LHCN-M2 (cell line): ENCODE measurements at places on chromosomes 16 and 17.

DNA sequence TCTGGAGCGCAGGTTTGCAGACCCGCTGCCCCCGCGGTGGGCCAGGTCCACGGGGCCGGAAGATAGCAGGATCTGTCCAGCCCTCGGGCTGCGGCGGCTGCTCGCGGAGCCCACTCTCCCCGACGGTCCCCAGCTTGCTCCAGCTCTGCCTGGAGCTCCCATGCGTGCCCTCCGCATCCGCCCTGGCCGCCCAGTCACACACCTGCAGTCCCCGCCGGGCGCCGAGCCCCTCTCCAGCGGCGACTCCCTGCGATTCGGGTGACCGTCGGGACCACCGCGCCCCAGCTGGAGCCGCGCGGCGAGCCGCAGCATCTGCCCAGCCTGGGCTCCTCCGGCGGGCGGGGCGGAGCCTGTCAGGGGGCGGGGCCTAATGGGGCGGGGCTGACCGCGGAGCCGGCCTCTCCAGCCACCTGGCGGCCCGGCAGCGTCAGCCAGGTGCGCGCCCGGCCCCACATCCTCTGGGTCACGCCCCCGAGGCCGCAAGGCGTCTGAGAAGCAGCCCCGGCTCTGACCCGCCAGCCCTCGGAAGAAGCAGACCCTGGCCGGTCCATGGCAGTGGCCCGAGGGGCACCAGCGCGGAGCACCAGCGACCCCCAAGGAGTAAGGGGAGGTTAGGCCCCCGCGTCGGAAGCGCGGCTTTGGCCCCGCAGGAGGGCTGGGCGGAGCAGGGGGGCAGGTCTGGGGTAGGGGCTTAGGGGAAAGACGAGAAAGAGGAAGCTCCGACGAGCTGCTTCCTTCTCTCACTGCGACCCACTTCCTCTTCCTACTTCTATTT is at the start of gene PIK3R5:
PIK3R5 (minus strand) TSS at position 314 of the 775 bp plus-strand sequence. CDS start 54,213 bp downstream, outside the sequence.
- DNase-seq = no peak

GRCh38 chr16:88375996-88376834 is 6.5 kb upstream of the ZNF469 start:
- no peak for DNase-seq

DNA sequence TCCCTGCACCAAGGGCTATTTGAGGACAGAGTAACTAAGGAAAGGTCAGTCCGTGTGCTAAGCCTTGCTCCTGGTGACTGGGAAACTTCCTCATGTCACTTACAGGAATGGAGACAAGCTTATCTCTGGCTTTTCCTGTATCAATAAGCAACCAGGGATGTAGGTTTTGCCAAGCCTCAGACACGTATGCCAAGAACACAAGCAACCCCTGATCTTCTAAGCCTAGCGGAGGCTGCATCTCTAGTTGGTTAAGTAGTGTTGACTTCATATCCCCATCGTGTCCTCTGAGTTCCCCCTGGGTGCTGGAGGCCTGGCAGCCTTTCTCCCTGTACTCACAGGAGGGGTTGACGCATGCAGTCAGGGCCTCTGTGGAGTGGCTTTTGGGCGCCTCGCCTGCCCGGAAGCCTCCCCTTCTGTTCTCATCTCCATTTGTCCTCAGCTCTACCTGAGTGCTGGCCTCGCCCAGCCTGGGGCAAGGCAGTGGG is 1.4 kb upstream of the C1QTNF1 start:
- DNase-seq = no peak

DNA sequence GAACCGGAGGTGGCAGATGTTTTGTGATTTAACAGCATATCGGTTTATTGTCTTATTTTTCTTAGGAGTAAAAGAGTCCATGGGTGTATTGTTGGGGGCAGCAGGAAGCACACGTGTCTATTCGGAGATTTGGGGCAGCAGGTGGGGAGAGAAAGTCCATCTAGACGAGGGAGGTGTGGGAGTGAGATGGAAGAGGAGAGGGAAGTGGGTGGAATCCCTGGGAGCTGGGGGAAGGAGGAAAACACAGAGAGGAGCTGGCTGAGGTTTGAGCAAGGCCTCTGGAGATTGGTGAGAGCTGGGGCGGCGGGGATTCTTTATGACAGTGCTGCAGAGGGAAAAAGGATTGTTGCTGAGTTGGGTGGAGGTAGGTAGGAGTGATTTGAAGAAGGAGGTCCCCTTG is 72.1 kb downstream of the PRKCB start:
- DNase-seq = no peak

DNA sequence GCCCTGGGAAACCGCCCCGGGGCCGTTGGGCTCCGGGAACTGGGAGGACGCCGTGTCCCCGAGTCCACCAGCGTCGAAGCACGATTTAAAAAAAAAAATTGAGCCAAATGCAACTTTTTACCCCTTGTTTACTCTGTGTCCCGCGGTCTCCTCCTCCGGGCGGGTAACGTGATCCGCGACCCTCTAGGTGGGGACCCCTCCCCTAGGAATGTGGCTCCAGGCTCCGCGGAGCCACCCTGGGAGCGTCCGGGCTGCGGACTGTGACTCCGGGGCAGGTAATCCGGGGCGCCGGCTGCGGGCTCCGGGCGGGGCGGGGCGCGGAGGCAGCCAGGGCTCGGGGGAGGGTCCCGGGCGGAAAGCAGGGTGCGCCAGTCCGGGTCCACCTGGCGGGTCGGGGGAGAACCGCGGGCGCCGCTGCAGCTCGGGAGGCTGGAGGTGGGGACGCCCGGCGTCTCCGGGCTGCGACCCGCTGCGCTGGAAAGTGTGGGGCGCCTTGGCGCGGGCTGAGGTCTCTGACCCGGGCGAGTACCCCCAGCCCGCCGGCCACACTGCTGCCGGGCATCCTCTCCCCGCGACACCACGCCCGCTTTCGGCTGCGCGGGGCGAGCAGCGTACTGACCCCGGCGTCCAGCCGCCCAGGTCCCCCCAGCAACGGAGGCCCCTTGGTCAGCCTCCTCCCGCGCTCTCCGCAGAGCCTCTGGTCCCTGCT is 852 bp upstream of the HELZ start:
- no peak for DNase-seq

GRCh38 chr17:57021226-57021940 is 43.5 kb downstream of the SCPEP1 start:
- no peak for DNase-seq

DNA sequence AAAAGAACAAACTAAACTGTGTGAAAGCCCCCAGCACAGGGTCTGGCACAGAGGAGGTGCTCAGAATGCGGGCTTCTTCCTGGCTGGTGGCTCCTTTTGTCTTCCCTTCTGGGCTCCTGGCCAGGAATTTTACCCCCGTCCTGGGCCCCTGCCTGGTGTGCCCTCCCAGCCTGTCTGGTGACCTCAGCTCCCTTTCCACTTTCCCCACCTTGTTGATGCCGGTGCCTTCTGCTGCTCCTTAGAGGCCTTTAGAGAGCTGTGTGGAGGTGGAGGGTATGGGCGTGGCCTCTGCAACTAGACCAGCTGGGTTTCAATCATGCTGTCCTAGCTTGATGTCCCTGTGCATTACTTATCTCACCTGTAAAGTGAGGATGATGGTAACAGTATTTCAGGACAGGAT is 16.8 kb downstream of the PIRT start:
- no peak for DNase-seq

GRCh38 chr17:851924-852323 is 69.8 kb downstream of the MRM3 start:
- DNase-seq = no peak

GRCh38 chr16:27784351-27785306 is 234.7 kb downstream of the KATNIP start:
- no peak for DNase-seq

DNA sequence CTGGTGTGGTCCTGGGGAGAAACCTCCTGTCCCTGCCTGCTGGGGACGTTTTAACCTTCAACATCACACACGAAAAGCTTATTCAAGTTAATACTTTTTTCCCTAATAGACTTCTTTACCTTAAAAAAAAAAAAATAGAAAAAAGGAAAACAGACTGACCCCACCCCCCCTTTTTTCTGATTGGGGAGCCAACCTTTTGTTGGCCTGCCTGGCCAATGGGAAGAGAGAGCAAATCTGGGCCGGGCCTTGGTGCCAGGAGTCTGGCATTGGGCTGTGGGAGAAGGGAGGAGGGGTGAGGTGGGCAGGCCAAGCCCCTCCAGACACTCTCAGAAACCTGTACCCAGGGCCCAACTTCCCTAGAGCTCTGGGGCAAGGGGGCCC is 3.0 kb downstream of the CBX8 start:
- peak; percentile 60 for DNase-seq

DNA sequence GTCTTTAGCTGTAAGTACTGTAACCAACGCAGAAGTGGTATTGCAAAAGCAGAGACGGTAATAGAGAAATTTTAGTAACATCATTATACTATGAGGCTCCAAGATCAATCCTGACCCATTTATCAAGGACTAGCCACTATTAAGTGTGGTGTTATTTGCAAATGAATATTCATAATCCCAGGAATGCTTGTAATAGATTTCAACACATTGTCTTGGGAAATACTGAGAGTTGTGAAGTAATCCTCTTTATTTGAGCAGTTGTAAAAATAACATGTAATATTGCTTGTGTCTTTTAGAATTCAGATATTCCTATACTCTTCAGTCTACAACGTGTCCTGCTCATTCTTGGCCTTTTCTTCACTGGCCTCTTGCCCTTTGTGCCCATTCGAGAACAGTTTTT is 46.4 kb downstream of the GDPD1 start:
- peak; percentile 2 for DNase-seq

DNA sequence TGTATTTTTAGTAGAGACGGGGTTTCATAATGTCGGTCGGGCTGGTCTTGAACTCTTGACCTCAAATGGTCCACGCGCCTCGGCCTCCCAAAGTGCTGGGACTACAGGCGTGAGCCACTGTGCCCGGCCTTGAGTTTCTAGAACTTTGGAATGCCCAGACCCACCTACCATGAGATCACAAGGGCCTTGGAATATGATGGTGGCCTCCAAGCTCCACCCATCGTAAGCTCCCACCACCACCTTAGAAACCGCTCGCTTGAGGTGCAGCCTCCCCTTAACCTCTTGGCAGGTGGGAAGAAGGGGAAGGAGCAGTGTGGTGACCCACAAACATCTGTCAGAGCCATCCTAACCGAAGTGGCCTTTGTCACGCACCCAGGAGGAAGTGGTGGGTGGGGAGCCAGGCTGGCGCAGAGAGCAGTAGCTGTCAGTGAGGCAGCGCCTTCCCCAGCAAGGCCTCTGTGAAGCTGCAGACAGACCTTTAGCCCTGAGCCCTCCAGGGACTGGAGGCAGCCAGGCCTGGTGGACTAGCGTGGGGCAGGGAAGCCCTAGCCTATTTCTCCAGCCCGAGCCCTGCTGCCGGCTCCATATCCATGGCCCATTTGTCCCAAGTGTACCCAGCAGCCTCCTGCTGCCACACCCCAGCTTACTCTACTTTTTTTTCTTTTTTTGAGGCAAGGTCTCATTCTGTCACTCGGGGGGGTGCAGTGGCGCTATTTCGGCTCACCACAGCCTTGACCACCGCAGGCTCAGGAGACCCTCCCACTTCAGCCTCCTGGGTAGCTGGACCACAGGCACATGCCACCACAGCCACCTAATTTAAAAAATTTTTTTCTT is 13.1 kb upstream of the SEPHS2 start:
- DNase-seq = no peak

- no peak for DNase-seq
Measured at GRCh38 chr16:72910875-72911274, 137.1 kb downstream of the ZFHX3 start.

- no peak for DNase-seq
Measured at GRCh38 chr17:27840688-27841087, 40.4 kb upstream of the NOS2 start.

DNA sequence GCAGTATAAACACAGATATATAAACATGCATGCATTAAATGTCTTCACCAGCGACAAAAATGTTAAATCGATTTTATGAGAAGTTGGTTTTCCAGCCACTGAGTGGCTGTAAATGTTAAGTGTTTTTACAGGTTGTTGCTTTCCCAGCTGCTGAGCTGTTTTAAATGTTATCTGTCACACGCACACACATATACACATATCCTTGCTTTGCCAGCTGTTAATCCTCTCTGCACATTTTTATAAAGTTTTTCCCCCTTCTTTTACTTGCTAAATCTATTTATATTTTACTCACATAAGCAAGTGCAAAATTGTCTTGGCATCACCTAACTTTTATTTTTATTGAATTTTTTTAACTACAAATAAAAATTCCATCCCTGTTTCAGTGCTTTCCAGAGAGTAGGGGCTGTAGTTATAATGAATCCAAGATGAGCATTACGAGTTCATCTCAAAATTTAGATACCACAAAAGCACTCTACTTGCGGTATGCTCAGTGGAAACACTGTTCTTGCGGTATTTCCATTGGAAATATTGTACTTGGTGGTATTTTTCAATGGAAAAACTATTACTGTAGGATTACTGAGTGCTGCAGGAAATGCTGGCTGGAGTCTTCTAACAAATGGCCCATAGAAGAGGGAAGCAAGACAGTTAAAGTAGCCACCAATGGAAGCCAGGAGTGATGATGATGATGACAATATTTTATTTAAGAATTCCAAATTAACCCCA is 124.9 kb upstream of the KCNJ16 start:
- DNase-seq = peak; percentile 48

GRCh38 chr16:29318037-29318436 is 88.5 kb downstream of the NPIPB11 start:
- no peak for DNase-seq

DNA sequence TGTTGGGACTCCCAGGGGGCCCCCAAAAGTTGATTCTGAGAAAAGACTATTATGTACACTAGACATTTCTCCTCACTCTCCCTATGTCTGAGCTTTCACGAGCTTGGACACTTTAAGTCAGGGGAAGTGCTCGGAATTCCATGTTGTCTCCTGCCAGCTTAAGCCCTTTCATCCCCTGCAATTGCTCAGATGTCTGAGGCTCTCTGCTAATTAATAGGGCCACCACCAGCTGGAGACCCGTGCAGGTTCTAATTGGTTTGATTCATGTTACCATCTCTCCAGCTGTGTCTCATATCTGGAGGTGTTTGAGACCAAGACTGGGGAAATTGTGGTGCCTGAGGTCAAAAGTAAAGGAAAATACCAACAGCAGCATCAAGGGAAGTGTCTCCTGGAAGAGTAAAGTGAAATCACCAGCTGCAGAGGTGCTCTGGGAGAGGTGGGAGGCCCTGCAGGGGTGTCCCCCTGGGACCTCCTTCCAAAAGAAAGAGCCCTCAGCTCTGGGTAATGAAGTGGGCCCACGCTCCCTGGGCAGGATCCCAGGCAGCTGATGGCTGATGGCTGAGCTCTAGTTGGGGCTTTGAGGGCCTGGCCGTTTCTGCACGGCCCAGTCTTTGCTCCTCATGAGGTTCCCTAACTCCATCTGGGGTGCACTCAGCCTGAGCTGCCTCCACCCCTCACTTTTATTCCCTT is 5.8 kb upstream of the UTS2R start:
- no peak for DNase-seq

DNA sequence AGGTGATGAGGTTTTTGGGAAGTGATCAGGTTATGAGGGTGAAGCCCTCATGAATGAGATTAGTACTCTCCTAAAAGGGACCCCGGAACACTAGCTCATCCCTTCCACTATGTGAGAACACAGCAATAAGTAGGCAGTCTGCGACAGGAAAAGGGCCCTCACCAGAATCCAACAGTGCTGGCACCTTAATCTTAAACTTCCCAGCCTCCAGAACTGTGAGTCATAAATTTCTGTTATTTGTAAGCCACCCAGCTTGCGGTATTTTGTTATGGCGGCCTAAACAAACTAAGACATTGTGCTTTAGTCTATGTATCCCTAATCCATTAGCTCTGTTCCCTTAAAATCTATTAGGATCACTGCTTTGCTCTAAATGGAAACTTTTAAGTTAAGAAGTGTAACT is 8.5 kb downstream of the SLFN12 start:
- DNase-seq = no peak

GRCh38 chr17:17975436-17975835 is 2.8 kb downstream of the DRC3 start:
- DNase-seq = no peak
